Natural killer cell treated with Interleukin-12 subunit alpha and Interleukin-12 subunit beta and Interleukin-15 and Interleukin-18, amount 100 ng/mL, for 72 hours (primary cell): ENCODE measurements at places on chromosomes 12 and 14. TPM values are rescaled to one million over a fixed set of nuclear protein-coding genes. Genes with fewer than 3 reads are reported as not detected.
A peak's percentile ranks its signal among the peaks of the same experiment; 100 is the strongest.

DNA sequence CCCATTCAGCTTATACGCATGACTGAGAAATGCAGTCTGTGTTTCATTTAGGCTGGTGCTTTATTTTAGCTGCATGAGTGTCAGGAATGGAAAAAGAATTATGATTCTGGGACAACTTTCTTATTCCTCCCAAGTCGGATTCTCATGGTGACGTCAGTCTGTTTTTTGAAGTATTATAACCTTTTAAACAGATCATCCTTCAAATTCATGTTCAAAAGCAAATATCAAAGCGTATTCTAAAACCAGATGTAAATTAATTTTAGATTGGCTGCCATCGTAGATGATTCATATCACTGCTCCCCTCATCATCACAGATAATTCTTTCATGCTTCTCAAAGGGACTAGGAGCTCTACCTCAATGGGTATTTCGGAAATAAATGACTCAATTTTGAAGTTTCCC lies 15.0 kb downstream of the FNTB start:
- no peaks in the 10 kb centered on the region for H3K27me3 ChIP-seq
- H3K36me3 ChIP-seq, result no peaks in the 10 kb centered on the region
- no peak overlapping the region for H3K27ac ChIP-seq
- H3K4me3 ChIP-seq, result no peak overlapping the region
- no peak for DNase-seq
- H3K4me1 ChIP-seq, result peaks cover 16% of the 10 kb centered on the region

GRCh38 chr12:89348894-89349699 lies 3.2 kb downstream of the DUSP6 start:
- no peaks in the 10 kb centered on the region for H3K27me3 ChIP-seq
- peak overlapping the region; percentile 90 for H3K27ac ChIP-seq
- H3K36me3 ChIP-seq, result peaks cover 26% of the 10 kb centered on the region

DNA sequence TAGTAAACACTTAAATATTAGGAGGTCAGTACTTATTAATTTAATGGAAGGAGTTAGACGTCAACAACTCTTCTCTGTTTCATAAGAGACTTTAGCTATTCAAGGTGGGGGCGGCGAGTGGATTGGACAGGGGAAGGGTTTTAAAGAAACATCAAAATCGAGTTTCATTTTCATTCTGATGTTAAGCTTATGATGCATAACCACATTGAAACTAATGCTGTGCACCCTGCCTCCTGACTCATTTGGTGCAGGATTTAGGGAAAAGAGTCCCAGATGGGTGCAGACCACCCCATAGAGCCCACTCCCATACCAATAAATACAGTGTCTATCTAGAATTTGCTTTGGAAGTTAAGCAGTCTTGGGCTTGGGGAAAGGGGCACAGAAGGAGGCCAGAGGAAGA lies 7.4 kb downstream of the ZBTB39 start:
- H3K4me3 ChIP-seq, result peak overlapping the region; percentile 74
- no peaks in the 10 kb centered on the region for H3K27me3 ChIP-seq
- DNase-seq, result no peak
- H3K36me3 ChIP-seq, result peaks cover 14% of the 10 kb centered on the region

GRCh38 chr12:30047516-30048254 lies 263.9 kb upstream of the TMTC1 start:
- peaks cover 5% of the 10 kb centered on the region for H3K36me3 ChIP-seq
- no peak overlapping the region for H3K4me3 ChIP-seq
- no peaks in the 10 kb centered on the region for H3K27me3 ChIP-seq
- no peaks in the 10 kb centered on the region for H3K4me1 ChIP-seq

- no peak overlapping the region for H3K27ac ChIP-seq
- no peaks in the 10 kb centered on the region for H3K36me3 ChIP-seq
- no peaks in the 10 kb centered on the region for H3K27me3 ChIP-seq
- H3K4me1 ChIP-seq, result peaks cover 40% of the 10 kb centered on the region
- no peak for DNase-seq
These were observed 2.2 kb upstream of the OAS1 start for GRCh38 chr12:112904571-112904970.

GRCh38 chr12:95114766-95115405 lies 41.5 kb upstream of the NR2C1 start:
- no peak overlapping the region for H3K4me3 ChIP-seq
- no peak overlapping the region for H3K27ac ChIP-seq
- peaks cover 4% of the 10 kb centered on the region for H3K4me1 ChIP-seq
- no peaks in the 10 kb centered on the region for H3K36me3 ChIP-seq
- DNase-seq, result no peak

DNA sequence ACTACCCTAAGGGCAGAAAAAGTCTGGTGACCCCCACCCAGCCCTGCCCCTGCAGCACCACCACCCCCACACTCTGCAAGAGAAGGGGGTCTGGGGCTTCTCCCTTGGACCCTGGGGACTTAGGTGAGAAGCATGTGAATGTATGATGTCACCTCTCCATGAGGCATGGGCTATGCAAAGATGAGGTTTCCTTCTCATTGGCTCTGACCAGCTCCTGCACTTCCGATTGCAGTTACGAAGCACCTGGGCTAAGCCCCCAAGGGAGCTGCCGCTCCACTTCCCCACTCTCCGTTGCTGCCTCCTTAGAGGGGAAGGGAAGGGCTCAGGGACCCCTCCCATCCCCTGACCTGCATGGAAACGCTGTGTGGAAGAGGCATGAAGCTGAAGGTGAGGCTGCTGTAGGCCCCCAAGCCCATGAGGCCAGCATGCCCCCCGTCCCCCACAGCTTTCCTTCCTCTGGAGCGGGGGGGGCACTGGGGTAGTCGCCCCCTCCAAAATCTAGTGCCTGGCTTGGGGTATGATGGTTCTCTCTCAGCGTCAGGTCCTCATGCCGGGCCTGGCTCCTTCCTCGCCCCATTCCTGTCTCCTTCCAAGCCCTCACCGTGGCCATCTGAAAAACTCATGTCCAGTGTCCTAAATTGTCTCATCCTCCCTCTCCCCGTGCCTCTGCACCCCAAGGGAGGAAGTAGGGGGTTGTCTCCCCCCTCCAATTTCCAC lies 5.5 kb upstream of the DDX23 start:
- H3K27me3 ChIP-seq, result no peaks in the 10 kb centered on the region
- H3K4me1 ChIP-seq, result peaks cover 9% of the 10 kb centered on the region
- H3K4me3 ChIP-seq, result no peak overlapping the region
- no peak for DNase-seq
- no peaks in the 10 kb centered on the region for H3K36me3 ChIP-seq

DNA sequence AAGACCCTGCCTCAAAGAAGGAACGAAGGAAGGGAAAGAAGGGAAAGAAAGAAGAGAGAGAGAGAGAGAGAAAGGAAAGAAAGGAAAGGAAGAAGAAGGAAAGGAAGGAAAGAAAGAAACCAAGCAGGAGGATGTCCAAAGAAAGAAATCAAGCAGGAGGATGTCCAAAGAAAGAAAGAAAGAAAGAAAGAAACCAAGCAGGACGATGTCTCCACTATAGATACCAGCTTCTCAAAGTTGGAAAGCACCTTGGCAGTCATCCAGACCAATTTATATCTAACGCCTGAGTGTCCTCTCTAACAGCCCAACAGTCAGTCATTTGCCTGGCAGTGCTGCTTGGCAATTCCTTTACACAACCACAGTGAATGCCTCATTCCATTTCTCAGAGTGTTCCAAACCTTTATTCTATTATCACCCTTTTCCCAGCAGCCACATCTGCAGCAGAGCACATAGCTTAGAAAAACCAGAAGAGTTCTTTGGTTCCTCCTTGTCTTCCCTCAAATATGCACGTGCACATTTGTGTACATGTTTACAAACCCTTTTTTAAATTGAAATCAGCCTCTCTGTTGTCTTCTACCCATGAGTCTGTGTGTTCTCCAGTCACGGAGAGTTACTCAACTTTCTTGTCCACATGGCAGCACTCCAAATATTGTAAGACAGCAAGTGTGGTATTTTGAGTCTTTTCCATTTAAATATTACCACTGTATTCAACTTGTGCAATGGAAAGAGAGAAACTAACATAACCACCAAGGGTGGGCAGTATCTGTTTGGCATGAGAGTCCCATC lies 138.4 kb downstream of the STXBP6 start:
- no peak for DNase-seq
- H3K27ac ChIP-seq, result no peak overlapping the region
- no peaks in the 10 kb centered on the region for H3K36me3 ChIP-seq
- H3K4me1 ChIP-seq, result no peaks in the 10 kb centered on the region

DNA sequence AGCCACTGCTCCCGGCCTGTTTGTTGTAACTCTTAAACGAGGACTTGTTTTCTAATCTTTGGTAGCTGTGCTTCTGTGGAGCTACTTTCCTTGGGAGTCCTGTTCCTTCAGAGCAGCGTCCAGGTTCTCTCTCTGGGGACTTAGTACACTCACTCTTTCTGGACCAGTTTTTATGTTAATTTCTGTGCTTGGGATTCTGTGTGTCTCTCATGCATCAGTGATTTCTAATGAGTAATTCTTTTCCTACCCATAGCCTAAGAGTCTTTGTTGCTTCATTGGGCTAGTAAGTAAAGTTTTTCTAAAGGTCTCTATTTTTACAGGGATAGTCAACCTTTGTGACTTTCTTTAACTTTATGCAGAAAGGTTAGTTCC lies 289.3 kb downstream of the FBXL14 start:
- no peaks in the 10 kb centered on the region for H3K36me3 ChIP-seq
- DNase-seq, result no peak
- no peak overlapping the region for H3K4me3 ChIP-seq
- no peaks in the 10 kb centered on the region for H3K4me1 ChIP-seq

GRCh38 chr14:82422230-82422629 lies 888.6 kb upstream of the SEL1L start:
- no peak overlapping the region for H3K4me3 ChIP-seq
- peaks cover 6% of the 10 kb centered on the region for H3K36me3 ChIP-seq
- no peaks in the 10 kb centered on the region for H3K4me1 ChIP-seq
- no peak overlapping the region for H3K27ac ChIP-seq
- no peak for DNase-seq

DNA sequence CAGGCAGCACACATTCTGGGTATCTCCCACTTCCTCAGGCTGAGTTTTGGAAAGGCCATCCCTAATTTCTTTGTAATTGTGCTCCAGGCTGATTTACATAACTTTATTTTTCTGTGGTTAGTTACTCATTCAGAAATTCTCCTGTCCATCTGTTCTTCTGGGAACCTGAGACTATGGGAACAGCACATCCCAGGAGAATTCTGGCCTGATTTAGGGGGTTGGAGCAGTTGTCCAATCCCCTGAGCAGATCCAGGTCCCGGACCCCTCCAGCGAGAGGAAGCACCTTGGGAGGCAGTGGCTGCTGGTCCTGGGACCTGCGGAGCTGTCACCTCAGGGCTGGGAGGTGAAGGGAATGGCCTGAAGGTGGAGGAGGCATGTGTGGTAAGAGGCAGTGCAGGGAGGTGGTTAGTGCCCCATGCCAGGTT lies 40.4 kb downstream of the TSPAN9 start:
- H3K27ac ChIP-seq, result no peak overlapping the region
- H3K4me3 ChIP-seq, result no peak overlapping the region
- H3K4me1 ChIP-seq, result no peaks in the 10 kb centered on the region
- peak; percentile 42 for DNase-seq
- no peaks in the 10 kb centered on the region for H3K36me3 ChIP-seq

- H3K27me3 ChIP-seq, result peaks cover 8% of the 10 kb centered on the region
- no peak overlapping the region for H3K4me3 ChIP-seq
- H3K36me3 ChIP-seq, result no peaks in the 10 kb centered on the region
These were observed 195.6 kb upstream of the KRR1 start for GRCh38 chr12:75706786-75707605.

- H3K27ac ChIP-seq, result peak within 1 kb of the TSS; percentile 79
- H3K4me3 ChIP-seq, result peak within 1 kb of the TSS; percentile 94
- peaks cover 39% of the 10 kb centered on the region for H3K4me1 ChIP-seq
These were observed at the start of gene NIN for GRCh38 chr14:50830932-50831725. Gene NIN (minus strand): TSS chr14:50831162. CDS start chr14:50822056, 9,106 bp downstream.

DNA sequence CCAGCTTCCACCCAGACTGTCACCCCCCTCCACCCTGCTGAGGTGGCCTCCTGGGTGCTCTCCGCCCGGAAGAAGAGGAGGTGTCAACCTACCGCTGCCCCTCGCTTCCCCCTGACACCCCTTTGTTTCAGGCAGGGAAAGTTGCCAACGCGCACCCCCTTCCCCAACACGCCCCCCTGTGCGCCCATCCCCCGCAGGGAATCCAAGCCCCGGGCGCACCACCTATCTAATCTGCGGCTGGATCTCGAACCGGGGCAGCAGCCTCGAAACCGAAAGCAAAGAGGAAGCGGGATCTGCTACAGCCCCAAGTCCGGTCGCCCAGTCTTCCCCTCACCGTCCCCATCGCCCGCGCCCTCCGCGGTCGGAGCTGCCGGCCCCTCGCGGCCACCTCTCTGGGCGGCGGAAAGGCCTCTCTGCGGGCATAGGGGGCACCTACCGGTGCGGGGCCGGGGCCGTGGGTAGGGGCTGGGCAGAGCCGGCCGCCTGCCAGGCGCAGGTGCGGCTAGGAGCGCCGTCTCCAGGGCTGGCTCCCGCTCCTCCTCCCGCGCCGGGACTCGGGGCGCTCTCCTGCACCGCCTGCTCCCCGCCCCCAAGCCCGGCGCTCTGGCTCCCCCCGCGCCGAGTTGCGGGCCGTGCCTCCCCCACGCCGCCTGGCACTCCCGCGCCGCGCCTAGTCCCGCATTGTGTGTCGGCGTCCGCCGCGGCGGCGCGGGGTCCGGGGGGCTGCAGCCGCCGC lies 18.3 kb upstream of the PLEKHH1 start:
- H3K4me3 ChIP-seq, result peak overlapping the region; percentile 83
- H3K36me3 ChIP-seq, result no peaks in the 10 kb centered on the region
- peak overlapping the region; percentile 56 for H3K27ac ChIP-seq
- H3K4me1 ChIP-seq, result peaks cover 11% of the 10 kb centered on the region

DNA sequence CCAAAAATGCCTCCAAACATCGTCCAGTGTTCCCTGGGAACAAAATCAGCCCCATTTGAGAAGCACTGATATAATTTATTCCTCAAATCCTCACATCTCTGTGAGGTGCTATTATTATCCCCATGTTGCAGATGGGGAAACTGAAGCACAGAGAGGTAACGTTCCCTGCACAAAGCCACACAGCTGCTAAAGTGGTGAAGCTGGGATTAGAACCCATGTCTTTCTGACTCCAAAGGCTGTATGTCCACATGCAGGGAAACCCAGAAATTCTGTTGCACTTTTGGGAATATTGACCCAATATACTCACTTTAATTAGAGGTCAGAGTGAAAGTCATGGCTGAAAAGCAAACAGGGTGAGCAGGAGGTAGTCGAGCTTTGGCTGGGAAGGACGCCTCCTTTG lies 19.1 kb upstream of the WSCD2 start:
- no peak overlapping the region for H3K4me3 ChIP-seq
- no peaks in the 10 kb centered on the region for H3K36me3 ChIP-seq
- no peaks in the 10 kb centered on the region for H3K4me1 ChIP-seq
- H3K27ac ChIP-seq, result no peak overlapping the region
- no peak for DNase-seq
- peaks cover 6% of the 10 kb centered on the region for H3K27me3 ChIP-seq

- H3K4me1 ChIP-seq, result peaks cover 32% of the 10 kb centered on the region
- H3K36me3 ChIP-seq, result peaks cover 15% of the 10 kb centered on the region
- DNase-seq, result no peak
- peak overlapping the region; percentile 94 for H3K27ac ChIP-seq
These were observed 30.0 kb downstream of the GALNT4 start for GRCh38 chr12:89494411-89495231.

GRCh38 chr14:75941030-75941429 lies 40.8 kb downstream of the TGFB3 start:
- no peaks in the 10 kb centered on the region for H3K36me3 ChIP-seq
- no peak overlapping the region for H3K4me3 ChIP-seq
- no peaks in the 10 kb centered on the region for H3K27me3 ChIP-seq
- no peak for DNase-seq
- no peaks in the 10 kb centered on the region for H3K4me1 ChIP-seq

- H3K27ac ChIP-seq, result no peak overlapping the region
- no peak overlapping the region for H3K4me3 ChIP-seq
- DNase-seq, result no peak
- H3K27me3 ChIP-seq, result no peaks in the 10 kb centered on the region
- peaks cover 14% of the 10 kb centered on the region for H3K36me3 ChIP-seq
These were observed 860.4 kb upstream of the FBXO33 start for GRCh38 chr14:40292664-40293063.

Gene FZD10
- not detected for total RNA-seq

Gene PLXNC1
- total RNA-seq, result 20.6 TPM

Gene MIP
- not detected for total RNA-seq

Gene B4GALNT1
- total RNA-seq, result 1.5 TPM

Gene LRP1-AS
- total RNA-seq, result not detected

Gene ABCD2
- 0.45 TPM for total RNA-seq

Gene HHIPL1
- not detected for total RNA-seq

Gene TRHDE
- total RNA-seq, result 0.02 TPM
